Endothelial cell (in vitro differentiated cells): ENCODE measurements at places on chromosomes 7 and 10.

DNA sequence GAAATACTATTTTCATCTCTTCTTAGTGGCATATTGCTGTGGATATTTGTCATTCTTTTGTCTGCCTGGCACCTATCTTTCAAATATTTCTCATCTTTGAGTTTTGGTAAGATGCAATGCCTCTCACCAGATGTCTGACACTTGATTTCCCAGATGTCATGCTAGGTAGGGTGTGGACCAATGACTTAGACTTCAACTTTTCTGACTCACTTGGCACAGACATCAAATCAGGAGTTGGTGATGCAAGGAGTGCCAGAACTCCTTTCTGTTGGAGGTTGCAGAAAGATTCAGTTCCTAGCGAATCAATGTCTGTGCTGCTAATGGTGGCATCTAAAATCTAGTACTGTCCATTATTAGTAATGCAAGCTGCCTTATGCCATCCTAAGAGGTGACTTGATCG is 216.9 kb upstream of the FERD3L start:
- DNase-seq, result no peak

- DNase-seq, result no peak
These were observed 505.5 kb upstream of the PODXL start for GRCh38 chr7:132061937-132062336.

- DNase-seq, result no peak
These were observed 86.9 kb downstream of the CPXM2 start for GRCh38 chr10:123804716-123805115.

DNA sequence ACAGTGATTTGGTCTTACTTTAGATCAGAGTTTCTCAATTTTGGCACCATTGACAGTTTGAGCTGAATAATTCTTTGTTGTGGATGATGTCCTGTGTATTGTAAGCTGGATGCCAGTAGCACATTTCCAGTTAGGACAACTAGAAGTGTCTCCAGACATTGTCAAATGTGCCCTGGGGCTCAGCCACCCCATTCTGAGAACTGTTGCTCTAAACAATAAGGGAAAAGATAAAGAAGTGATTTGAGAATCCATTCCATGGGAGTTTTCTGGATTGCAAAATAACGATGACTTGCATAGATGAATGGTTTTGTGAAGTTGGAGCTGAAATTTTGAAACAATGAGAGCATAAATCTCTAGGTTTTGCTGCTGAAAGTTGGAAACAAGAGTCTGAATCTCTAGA is 44.6 kb downstream of the NUP205 start:
- no peak for DNase-seq

DNA sequence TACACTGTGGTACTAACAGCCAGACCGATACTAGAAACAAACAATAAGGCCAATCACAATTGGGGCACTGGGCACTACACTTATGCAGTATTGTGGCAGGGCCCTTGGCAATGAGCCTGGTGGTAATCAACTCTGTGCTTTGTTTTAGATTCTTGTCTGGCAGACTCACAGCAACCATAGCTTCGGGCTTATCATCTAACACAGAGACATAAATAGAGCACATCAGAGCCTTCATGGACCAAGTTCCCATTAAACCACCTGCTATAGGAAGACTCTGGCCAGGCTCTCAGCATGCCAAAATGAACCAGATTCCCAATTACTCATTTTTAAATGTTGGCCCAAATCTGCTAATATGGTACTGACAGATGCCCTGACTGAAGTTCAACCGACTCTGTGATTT is 218.6 kb downstream of the DGKI start:
- DNase-seq, result no peak

DNA sequence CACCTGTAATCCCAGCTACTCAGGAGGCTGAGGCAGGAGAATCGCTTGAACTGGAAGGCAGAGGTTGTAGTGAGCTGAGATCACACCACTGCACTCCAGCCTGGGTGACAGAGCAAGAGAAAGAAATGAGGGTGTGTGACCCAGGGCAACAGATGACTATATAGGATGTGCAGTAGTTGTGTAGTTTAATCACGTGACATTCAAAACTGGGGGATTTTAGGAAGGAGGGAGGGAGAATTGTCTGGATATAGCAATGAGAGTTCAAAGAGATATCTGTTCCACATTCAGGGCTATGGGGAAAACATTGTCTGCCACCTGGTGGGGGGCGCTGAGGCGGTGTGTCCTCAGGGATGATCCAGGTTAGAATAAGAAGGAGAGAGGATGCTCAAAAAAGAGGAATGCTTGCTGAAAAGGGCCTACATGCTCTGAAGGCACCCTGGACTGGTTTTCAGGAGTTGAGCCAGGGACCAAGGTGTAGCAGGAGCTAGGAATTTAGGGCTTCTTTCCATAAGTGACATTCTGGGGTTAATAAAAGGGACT is 7.8 kb upstream of the ZYX start:
- no peak for DNase-seq

DNA sequence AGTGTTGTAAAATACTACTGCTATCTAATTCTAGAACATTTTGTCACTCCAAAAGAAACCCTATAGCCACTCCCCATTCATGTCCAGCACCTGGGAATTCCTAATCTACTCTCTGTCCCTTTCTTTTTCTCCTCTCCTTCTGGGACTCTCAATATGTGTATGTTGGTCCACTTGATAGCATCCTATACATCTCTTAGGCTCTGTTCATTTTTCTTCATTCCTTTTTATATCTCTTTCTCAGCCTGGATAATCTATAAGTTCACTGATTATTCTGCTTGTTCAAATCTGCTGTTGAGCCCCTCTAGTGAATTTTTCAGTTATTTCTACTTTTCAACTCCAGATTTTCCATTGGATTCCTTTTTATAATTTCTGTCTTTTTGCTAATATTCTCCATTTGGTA is 108.6 kb downstream of the CCDC3 start:
- no peak for DNase-seq

GRCh38 chr7:112505495-112505894 is 24.7 kb downstream of the LSMEM1 start:
- no peak for DNase-seq

DNA sequence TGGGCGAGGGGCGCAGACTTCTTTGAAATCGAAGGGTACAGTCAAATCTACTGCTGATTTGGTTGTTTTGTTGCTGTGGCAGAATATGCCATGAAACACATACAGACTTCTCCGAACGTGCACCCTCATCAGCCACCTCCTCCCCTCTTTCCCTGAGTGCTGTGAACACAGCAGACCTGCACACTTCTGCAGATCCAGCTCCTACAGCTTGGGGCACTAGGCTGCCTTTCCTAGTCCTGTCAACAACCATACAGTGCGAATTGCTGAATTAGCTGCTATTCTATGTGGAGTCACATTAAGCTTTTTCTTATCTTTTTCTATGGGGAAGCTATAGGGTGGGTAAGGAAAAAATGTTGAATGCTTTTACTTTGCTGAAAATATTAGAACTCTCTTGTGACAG is 57.5 kb downstream of the COL17A1 start:
- peak; percentile 38 for DNase-seq

- no peak for DNase-seq
These were observed 498.6 kb downstream of the SH2D4B start for GRCh38 chr10:81036257-81036656.

DNA sequence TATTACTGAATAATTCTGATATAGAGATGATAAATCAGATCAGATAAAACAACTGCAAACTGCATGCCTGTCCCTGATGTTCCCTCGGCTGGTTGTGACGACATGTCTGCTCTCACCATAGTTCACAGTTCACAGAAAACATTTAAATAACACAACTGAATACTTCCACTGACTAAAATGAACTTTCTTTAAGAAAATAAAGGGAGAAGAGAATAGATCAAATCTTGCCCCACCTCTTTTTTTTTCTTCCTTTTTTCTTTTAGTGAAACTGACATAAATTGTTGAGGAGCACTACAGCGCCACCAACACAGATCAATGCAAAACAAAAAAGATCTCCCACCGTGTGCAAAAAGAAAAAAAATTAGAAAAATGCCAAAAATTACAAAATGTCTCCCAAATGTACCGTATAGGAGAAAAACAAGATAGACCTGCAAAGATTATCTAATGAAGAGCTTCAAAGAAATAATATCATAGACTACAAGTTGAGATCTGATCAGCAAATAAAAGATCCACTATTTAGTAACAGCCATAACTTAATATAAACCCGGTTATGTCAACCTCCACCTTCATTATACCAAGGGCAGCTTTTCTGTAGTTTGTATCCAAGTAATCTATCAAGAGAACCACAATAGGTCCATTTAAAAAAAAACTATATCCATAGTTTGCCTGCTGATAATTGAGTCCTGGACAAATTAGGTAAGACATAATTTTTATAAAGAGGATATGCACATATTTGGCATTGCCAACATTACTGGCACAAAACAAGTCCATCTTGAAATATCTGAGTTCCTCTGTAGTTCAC is 30.7 kb upstream of the EPC1 start:
- no peak for DNase-seq

- no peak for DNase-seq
These were observed 92.7 kb upstream of the AKR1E2 start for GRCh38 chr10:4733150-4733842.

GRCh38 chr10:62243647-62243997 is 25.0 kb downstream of the RTKN2 start:
- DNase-seq, result no peak

GRCh38 chr7:91847231-91847630 is 33.3 kb downstream of the MTERF1 start:
- DNase-seq, result no peak

DNA sequence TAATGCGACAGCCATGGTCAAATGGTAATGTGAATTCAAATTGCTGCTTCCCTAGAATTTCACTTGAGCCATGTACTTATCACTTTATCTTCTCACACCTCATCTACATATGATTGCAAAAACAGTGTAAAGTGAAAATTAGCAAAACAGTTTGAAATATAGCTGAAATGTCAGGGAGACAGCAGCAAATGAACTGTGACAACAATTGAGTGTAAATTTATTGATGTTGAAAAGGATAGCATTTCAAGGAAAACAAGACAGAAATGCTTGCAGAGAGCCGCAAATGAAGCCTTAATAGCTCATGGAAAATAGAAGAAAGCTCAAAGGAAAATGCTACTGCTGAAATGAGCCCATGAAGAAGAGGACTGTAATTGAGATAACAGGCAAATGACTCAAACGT is 516.2 kb upstream of the POT1 start:
- no peak for DNase-seq

DNA sequence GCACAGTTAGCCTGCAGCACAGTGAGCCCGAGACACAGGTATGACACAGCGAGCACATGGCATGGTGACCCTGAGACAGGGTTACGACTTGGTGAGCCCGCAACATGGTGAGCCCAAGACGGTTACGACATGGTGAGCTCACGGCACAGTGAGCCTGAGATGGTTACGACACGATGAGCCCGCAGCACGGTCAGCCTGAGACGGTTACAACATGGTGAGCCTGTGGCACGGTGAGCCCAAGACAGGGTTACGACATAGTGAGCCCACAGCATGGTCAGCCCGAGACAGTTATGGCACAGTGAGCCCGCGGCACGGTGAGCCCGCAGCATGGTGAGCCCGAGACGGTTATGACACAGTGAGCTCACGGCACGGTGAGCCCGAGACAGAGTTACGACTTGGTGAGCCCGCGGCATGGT is 156.1 kb downstream of the MAD1L1 start:
- DNase-seq, result no peak

DNA sequence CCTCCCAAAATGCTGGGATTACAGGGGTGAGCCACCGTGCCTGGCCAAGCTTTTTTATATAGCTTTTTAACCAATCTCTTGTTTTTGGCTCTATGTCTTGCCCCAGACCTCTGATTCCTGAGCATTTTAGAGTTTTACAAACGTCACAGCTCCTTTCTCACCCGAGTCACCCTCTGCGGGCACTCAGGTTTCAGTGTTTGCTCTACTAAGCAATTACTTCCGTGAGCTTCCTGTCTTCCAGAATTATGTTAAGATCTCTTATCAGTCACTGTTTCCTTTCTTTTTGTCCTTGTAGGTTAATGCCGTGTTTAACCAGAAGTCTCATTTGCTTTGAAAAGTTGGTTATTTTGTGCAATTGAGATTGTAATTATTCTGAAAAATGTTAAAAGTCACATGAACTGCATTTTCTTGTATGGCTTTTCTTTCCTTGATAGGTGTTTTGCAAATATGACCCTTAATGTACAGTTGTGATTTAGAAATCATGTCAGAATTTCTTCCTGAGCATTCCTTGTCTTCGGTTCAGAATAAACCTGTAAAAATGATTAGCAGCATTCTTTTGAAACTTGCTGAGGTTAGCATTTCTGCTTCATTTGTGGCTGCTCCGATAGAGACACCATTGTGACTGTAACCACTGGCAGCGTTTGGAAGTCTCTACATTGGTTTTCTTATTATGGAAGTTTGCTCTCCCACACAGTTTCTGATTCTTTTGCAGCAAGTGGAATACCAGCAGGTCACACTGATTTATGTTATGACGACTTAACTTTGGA is 4.5 kb upstream of the HKDC1 start:
- DNase-seq, result no peak

- no peak for DNase-seq
These were observed 103.7 kb upstream of the LRRN3 start for GRCh38 chr7:110987127-110987693.

DNA sequence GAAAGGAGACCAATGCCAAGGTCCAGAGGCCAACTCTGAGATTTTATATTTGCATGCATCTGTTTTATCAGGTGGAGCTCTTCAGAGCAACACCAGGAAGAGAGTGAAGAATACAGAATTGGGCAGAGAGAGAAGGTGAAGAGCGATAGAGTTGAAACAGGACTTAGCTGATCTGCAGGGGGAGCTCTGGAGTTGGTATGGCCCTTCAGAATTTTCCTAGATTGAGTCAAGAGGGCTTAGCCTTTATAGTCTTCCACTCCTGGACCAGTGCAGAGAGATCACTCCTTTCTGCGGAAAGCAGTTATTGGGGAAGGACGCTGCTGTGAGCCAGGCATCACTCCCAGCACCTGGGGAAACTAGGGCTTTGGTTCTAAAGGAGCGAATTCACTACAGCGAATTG is 105.0 kb upstream of the DGKB start:
- DNase-seq, result peak; percentile 18

GRCh38 chr7:2775376-2775775 is 68.7 kb downstream of the GNA12 start:
- no peak for DNase-seq

GRCh38 chr10:12872577-12872976 is 128.9 kb downstream of the CCDC3 start:
- DNase-seq, result no peak

DNA sequence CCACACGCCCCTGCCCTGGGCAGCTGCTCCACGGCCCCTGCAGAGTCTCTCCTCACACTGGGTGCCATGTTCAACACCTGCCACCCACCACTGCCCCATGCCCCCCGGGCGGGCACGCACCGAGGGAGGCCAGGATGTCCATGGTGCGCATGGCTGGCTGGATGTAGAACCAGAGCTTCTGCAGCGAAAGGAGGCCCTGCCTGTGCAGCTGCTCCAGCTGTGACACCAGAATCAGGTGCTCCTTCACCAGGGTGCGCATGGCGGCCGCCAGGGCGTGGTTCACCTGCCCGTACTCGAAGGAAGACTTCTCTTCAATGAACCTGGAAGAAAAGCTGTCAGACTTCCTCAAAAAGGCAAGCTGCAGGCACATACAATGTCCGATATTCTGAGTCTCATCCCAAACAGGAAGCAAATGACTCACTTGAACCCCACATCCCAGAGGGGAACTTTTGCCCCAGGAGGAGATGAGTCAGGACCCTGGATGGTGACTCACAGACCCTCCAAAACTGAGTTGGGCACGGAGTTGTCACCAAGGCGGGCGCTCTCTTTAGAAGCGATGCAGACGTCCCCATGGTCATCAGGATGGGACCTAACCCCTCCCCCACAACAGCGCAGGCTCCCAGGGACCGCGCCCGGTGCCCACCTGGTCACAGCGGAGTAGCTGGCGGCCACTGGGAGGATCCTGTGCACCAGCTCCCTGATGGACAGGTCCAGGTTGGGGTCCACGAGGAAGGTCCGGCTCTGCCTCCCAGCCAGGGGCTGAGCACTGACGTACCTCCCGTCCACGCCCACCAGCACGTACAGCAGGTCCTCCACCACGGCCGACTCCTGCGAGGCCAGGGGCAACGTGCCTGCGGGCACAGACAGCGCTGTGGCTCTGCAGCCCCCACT is 15.5 kb downstream of the TUBGCP2 start:
- DNase-seq, result no peak
